ENCODE measurements at places on chromosomes 6 and 20. TPM values are rescaled to one million over a fixed set of nuclear protein-coding genes. Genes with fewer than 3 reads are reported as not detected.

KIF25 gene
- not detected for total RNA-seq

AK9 gene
- total RNA-seq = 1.5 TPM

RPL10A gene
- total RNA-seq = 1,937 TPM

DNAH8 gene
- not detected for total RNA-seq

ORC3 gene
- total RNA-seq = 21.4 TPM

ID1 gene
- 673 TPM for total RNA-seq

CAPN11 gene
- not detected for total RNA-seq

MYLK4 gene
- total RNA-seq = not detected

PEX3 gene
- total RNA-seq = 17.7 TPM

Data from airway epithelial cell (primary cell).